Hepatocyte (in vitro differentiated cells): ENCODE measurements at places on chromosomes 5 and 9.
A peak's percentile ranks its signal among the peaks of the same experiment; 100 is the strongest.

DNA sequence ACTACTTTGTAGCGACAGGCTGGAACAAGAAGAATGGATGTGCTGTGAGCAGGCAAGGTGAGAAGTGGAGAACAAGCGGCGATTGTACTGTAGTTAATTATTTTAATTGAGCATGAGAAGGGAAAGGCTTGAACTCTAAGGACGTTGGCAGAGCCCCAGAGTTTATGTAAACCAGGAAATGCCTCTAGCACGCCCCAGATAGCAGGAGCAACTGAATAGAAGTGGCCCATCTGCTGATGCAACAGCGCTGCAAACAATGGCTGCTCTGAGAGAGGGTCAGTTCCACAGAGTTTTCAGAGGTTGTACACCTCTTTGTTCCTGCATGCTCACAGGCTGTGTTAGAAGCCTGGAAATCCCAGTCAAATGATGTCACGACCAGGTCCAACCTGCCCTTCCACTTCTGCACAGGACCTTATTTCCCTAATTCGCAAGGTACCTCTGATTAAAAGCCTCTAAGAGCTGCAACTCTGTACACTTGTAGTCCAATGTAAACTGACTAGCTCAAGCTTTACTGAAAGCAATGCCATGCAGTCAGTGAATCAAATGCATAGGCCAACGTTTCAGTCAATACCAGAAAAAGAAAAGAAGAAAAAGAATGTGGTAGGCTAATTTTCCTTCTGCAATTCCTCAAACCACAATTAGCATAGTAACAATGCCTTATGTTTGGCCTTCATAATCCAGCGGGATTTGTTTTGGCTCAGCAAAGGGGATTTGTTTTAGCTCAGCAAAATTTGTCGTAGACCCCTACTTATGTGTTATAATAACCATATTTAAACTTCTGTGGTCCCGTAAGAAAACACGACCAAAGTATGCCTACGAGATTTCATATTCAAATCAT, 119.6 kb upstream of the RETREG1 start:
- DNase-seq: peak; percentile 72

- DNase-seq: no peak
Measured at GRCh38 chr5:131671409-131671808, 36.4 kb upstream of the RAPGEF6 start.

- DNase-seq: peak; percentile 1
Measured at GRCh38 chr9:134918646-134919045, 934 bp upstream of the FCN1 start.

- peak; percentile 84 for DNase-seq
Measured at GRCh38 chr5:141003791-141004611, 37.7 kb downstream of the PCDHAC2 start.

DNA sequence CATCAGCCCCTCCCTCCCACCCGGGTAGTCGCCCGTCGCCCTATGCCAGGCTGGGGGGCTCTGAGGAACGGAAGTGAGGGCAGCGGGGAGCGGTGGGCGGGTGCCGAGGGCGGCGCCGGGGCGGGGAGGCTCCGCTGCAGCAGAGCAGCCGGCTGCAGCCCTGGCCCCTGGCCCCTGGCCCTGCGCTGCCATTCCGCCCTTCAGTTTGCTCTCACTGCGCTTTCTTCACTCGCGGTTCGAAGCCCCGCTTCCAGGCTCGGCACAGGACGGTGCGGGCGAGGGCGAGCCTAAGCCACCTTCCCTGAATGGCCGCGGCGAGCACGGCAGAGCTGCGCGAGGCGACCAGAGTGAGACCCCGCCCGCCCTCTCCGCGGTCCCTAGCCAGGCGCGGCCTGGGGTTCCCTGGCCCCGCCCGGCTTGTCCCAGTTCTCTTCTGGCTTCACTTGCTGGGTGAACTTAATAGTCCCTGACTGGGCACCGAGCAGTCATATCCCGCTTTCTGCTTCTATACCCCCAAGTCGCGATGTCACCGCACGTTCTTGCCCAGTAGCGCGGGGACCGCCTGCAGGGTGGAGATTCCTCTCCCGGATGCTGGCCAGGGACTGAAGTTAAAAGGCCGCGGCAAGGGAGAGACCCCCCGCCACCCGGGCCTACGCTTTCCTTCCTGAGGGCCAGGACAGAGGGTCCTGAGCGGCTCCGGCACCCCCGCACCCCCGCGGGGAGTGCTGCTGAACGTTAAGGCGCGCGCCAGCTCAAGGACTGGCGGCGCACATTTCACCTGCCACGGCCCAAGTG, 623 bp upstream of the TRIM36 start:
- DNase-seq: no peak

DNA sequence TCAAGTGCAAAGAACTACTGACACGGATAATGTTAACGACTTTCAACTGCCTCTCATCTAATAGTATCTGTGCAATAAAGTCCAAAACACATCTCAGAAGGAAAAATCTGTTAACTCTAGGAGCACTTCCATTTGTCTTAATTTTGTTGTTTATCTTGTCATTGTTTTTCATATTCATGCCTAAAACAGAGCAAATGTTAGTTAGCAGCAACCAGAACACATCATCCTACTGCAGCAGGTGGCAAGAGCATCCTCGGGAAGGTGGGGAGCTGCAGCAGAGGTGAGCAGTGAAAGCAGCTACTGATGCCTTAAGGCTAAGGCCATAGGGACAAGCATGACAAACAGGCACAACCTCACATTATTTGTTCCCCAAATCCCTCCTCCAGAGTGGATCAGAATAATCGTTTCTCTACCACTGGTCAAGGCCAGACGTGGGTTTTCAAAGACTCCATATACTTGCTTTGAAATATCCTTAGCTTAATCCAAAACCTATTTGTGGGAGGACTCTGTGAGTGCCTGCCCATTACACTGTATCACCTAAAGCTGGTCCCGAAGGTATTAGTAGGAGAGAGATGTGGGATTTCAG, 1.0 kb downstream of the HMGCS1 start:
- DNase-seq: no peak
